Heart left ventricle (tissue), 16 donors: ENCODE measurements at places on chromosomes 7 and 10. TPM values are rescaled to one million over a fixed set of nuclear protein-coding genes. Genes with fewer than 3 reads are reported as not detected.

FGL2 gene
- total RNA-seq = 9.2 TPM

TET1 gene
- total RNA-seq = 2.6 TPM

DNA sequence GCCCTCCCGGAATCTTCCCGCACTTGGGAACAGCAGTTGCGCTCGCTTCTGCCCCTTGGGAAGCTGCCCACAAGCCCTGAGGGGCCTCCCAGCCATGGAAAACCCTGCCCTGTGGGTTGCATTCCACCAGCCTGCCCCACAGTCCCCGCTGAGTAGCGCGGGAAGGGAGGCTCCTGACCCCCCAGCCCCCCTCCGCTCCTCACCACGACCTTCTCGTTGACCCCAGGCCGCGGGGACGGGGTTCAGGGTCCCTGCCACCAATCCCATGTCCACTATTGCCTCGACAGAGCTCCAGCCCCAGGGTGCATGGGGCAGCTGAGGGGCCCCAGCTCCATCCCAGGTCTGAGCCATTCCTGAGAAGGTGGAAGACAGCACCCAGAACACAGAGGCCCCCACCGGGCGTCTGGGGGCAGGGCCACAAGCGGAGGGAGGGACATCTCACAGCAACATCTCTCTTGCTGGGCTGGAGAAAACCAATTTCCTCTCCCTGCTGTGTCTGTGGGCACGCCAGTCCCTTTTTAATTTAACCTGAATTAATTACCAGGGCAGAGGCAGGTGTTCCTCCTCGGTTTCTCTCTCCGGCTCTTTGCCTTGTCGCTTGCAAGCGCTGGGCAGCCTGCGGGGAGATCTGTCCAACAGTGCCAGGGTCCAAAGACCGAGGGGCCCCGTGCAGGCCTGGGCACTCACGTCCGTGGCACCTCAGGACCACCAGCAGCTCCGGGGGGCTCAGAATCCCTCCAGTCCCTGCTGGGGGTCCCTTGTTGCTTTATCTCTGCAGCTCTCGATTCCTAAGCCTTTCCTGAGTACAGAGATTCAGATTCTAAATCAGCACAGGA lies 57.9 kb downstream of the FOXL3 start:
- no peaks in the 10 kb centered on the region for H3K4me1 ChIP-seq
- no peaks in the 10 kb centered on the region for H3K27me3 ChIP-seq
- H3K36me3 ChIP-seq = no peaks in the 10 kb centered on the region

- H3K27me3 ChIP-seq = peaks cover 15% of the 10 kb centered on the region
- DNase-seq = no peak
- H3K27ac ChIP-seq = no peak within 1 kb of the TSS
- no peaks in the 10 kb centered on the region for H3K4me1 ChIP-seq
- no peaks in the 10 kb centered on the region for H3K36me3 ChIP-seq
Observed at GRCh38 chr7:121872831-121873288, at the start of gene PTPRZ1. PTPRZ1 (plus strand) TSS chr7:121873161; CDS start chr7:121873500, 339 bp downstream.

DNA sequence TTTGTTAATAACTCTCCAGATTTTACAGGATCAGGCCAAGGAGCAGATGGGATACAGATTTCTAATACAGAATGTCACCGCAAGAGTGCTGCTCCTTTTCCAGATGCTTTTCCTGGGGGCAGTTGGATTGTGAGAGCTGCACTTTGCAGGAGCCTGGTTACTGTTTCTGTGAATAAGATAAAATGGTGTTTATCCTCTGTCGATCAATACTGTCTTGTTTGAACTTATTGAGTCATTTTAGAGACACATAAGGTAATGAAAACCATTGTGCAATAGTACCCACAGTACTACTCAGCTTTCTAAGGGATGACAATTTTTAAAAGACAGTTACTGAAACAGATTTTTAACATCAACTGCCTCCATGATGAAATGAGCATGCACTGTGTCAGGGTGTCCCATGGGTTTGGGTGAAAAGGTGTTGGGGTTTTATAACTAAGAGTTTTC lies 2.9 kb downstream of the A1CF start:
- H3K36me3 ChIP-seq = no peaks in the 10 kb centered on the region
- H3K4me3 ChIP-seq = no peak overlapping the region
- H3K27ac ChIP-seq = no peak overlapping the region
- no peaks in the 10 kb centered on the region for H3K27me3 ChIP-seq
- no peak for DNase-seq

GRCh38 chr7:152145853-152146466 lies 120.5 kb downstream of the GALNT11 start:
- no peak overlapping the region for H3K27ac ChIP-seq
- H3K4me3 ChIP-seq = no peak overlapping the region
- H3K4me1 ChIP-seq = no peaks in the 10 kb centered on the region
- DNase-seq = no peak
